ENCODE measurements at places on chromosomes 11 and 22.

GRCh38 chr22:46336119-46337078, 885 bp downstream of the TRMU start:
- H3K27me3 ChIP-seq = no peaks in the 10 kb centered on the region
- no peaks in the 10 kb centered on the region for H3K4me1 ChIP-seq
- DNase-seq = no peak
- peak overlapping the region; percentile 87 for H3K4me3 ChIP-seq
- peak overlapping the region; percentile 90 for H3K27ac ChIP-seq
- H3K36me3 ChIP-seq = no peaks in the 10 kb centered on the region

- DNase-seq = no peak
- H3K4me1 ChIP-seq = no peaks in the 10 kb centered on the region
- no peaks in the 10 kb centered on the region for H3K36me3 ChIP-seq
- no peak overlapping the region for H3K27ac ChIP-seq
Measured at GRCh38 chr11:91904792-91905785, 319.5 kb upstream of the FAT3 start.

- no peak for DNase-seq
- no peaks in the 10 kb centered on the region for H3K36me3 ChIP-seq
- no peak overlapping the region for H3K4me3 ChIP-seq
- H3K4me1 ChIP-seq = no peaks in the 10 kb centered on the region
- H3K27me3 ChIP-seq = no peaks in the 10 kb centered on the region
- H3K27ac ChIP-seq = no peak overlapping the region
Measured at GRCh38 chr22:22712666-22713365, 68.4 kb downstream of the GGTLC2 start.

DNA sequence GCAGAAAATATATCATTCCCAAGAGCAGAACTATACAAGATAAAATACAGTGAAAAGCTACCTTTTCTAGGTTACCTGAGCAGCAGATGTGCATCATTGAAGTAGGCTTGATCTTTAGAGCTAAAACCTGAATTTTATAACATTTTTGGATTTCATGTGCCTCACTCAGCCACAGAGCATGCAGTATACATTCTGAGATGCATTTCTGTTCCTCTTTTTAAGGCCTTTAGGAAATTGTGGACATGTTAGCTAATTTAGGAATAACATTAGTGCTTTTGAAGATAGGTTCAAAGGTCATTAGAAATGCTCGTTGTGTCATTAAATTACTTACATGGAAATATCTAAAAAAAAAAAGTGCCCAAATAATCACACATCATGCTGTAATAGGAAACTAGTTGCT, 230.6 kb upstream of the PDGFD start:
- DNase-seq = no peak
- H3K27me3 ChIP-seq = no peaks in the 10 kb centered on the region
- no peaks in the 10 kb centered on the region for H3K36me3 ChIP-seq
- no peaks in the 10 kb centered on the region for H3K4me1 ChIP-seq

DNA sequence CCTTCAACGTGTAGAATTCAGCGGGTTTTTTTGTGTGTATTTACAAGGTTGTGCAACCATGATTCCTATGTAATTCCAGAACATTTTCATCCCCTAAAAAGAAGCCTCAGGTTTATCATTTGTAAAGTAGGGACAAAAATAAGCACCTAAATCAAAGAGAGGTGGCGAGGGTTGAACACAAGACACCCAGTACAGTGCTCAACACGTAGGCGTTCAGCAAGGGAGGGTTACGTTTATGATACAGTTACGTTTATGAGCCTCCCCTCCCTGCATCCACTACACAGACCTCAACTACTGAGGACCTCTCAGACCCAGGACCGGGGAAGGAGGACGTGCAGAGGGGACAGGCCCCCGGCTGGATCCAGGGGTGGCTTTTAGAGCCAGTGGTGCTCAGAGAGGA, 44.7 kb downstream of the FLRT1 start:
- no peak overlapping the region for H3K4me3 ChIP-seq
- no peak for DNase-seq
- no peaks in the 10 kb centered on the region for H3K36me3 ChIP-seq
- H3K27ac ChIP-seq = no peak overlapping the region

GRCh38 chr11:61675826-61676225, 4.4 kb upstream of the DAGLA start:
- H3K36me3 ChIP-seq = no peaks in the 10 kb centered on the region
- peaks cover 10% of the 10 kb centered on the region for H3K4me1 ChIP-seq

- no peak overlapping the region for H3K27ac ChIP-seq
- H3K4me1 ChIP-seq = no peaks in the 10 kb centered on the region
- no peaks in the 10 kb centered on the region for H3K36me3 ChIP-seq
- H3K27me3 ChIP-seq = no peaks in the 10 kb centered on the region
- no peak for DNase-seq
Measured at GRCh38 chr11:130815097-130815802, 101.0 kb downstream of the SNX19 start.

- H3K4me1 ChIP-seq = no peaks in the 10 kb centered on the region
- no peaks in the 10 kb centered on the region for H3K27me3 ChIP-seq
- H3K36me3 ChIP-seq = no peaks in the 10 kb centered on the region
- peak overlapping the region; percentile 82 for H3K27ac ChIP-seq
- peak overlapping the region; percentile 67 for H3K4me3 ChIP-seq
Measured at GRCh38 chr22:38180841-38181452, 683 bp downstream of the PLA2G6 start.

- H3K4me3 ChIP-seq = no peak overlapping the region
- H3K27me3 ChIP-seq = no peaks in the 10 kb centered on the region
- H3K4me1 ChIP-seq = peaks cover 35% of the 10 kb centered on the region
- DNase-seq = peak; percentile 60
Measured at GRCh38 chr11:114148013-114148382, 88.5 kb downstream of the ZBTB16 start.

GRCh38 chr11:79374727-79375126, 66.1 kb downstream of the TENM4 start:
- H3K4me1 ChIP-seq = no peaks in the 10 kb centered on the region
- H3K27ac ChIP-seq = no peak overlapping the region
- no peaks in the 10 kb centered on the region for H3K27me3 ChIP-seq
- H3K36me3 ChIP-seq = no peaks in the 10 kb centered on the region
- no peak for DNase-seq

- H3K4me3 ChIP-seq = no peak overlapping the region
- no peaks in the 10 kb centered on the region for H3K36me3 ChIP-seq
- no peak for DNase-seq
- no peak overlapping the region for H3K27ac ChIP-seq
- no peaks in the 10 kb centered on the region for H3K4me1 ChIP-seq
- no peaks in the 10 kb centered on the region for H3K27me3 ChIP-seq
Measured at GRCh38 chr11:100908746-100909145, 220.9 kb downstream of the PGR start.

- no peaks in the 10 kb centered on the region for H3K36me3 ChIP-seq
- H3K4me3 ChIP-seq = no peak overlapping the region
- H3K27me3 ChIP-seq = no peaks in the 10 kb centered on the region
- DNase-seq = no peak
- no peaks in the 10 kb centered on the region for H3K4me1 ChIP-seq
Measured at GRCh38 chr11:45248501-45249011, 37.6 kb downstream of the SYT13 start.

DNA sequence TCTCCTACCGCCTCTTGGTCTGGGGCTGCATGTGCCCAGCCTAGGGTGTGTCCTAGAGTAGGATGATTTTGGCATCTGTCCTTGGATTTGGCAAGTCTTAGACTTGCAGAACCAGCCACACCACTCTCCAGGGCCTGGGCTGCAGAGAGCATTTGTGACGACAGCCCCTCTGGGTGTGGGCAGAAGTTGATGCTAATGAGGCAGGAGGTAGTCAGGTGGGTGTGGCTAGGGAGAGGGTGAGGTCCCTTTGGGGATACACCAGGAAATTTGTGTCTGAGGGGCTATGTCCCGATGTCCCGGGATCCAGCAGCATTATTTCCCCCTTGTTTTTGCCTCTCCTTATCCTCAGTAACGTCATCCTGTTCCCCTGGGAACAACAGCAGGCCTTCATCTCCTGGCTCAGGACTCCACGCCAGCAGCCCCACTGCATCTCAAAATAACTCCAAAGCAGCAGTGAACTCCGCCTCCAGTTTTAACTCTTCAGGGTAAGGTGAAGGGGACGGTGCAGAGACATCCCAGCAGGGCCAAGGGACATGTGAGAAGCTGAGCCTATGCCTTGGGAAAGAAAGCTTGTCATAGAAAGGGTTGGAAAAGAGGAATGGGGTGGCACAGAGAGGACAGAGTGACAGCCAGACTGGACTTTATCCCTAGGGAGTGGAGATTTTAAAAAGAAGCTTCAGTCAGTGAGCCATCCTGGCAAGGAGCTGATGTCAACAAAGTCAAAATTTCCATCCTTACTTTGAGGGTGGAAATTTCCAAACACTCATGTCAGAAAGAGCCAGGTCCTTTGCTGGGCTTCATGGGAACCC, 8.0 kb upstream of the TLCD5 start:
- H3K4me3 ChIP-seq = no peak overlapping the region
- peak overlapping the region; percentile 41 for H3K27ac ChIP-seq
- H3K4me1 ChIP-seq = no peaks in the 10 kb centered on the region
- no peaks in the 10 kb centered on the region for H3K36me3 ChIP-seq

DNA sequence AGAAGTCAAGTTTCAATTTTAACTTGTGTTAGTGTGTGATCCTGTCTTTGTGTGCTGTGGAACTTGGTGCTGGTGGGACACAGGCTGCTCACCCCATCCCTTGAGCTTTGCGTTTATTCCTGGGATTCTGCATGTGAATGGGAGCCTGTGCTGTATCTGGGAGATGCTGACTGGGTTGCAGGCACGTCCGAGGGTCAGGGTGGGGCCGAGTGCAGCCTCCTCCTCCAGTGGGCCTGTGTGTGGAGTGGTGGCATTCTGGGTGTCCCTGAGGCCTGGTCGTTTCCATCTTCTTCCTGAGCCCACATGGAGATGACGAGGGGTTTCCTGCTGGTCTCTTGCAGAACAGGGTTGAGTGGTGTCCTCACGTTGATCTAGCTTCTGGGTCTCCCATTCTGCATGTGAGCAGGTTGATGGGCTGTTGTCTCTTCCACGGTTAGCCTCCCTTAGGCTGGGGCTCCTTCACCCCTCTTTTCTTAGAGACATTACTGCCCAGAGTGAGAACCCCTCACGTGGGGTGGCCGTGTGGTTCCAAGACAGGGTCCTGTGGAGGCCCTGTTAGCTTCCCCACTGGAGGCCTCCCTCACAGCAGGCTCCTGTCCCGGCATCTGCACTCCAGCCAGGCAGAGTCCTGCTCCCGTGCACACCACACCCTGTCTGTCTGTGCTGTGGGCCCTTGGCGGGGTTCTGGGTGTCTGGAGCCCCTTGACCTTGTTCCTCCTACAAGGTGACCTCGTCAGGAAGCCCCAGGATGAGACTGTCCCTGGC, 4.9 kb downstream of the PTDSS2 start:
- H3K27me3 ChIP-seq = no peaks in the 10 kb centered on the region
- H3K36me3 ChIP-seq = no peaks in the 10 kb centered on the region
- H3K4me1 ChIP-seq = peaks cover 6% of the 10 kb centered on the region
- no peak overlapping the region for H3K27ac ChIP-seq

DNA sequence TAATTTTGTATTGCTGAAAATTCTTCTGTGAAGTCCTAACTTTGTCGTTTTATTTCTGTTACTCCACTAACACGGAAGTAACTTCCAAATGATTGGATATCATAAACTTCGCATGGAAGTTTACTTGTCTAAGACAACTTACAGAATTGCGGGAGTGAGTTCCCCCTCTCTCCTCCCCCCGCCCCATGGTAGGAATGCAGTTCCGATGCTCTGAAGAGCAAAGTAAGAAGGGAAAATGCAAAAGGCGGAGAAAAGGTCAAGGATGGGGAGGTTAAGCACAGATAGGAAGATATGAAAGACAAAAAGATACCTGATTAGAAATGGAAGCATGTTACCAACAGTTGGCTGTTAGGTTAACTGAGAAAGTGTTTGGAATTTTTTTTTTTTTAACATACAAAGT, 1.3 kb downstream of the EIF3M start:
- DNase-seq = no peak
- H3K36me3 ChIP-seq = no peaks in the 10 kb centered on the region
- no peaks in the 10 kb centered on the region for H3K27me3 ChIP-seq
- no peaks in the 10 kb centered on the region for H3K4me1 ChIP-seq

DNA sequence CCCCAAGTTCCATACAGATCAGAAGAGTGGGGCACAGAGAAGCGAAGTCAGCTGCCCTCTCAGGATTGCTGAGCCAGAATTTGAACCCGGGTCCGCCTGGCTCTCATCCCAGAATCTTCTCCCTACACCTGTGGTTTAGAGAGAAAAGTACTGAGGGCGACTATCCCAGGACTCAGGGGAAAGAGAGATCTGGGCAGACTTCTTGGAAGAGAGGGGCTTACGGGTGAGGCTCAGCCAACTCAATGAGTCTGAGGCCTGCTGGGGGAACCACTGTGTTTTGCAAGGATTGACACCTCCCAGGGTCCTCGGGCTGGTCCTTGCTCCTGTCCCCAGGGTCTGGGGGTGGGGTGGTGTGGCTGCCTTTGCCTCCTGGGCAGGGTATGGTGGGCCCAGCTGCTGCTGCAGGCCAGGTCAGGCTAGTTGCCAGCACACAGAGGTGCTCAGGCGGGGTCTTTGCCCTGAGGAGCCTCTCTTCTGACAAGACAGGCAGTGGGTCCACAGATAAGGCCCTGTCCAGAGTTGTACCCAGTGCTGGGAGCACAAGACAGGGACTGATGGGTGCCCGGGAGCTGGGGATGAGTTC, 1.2 kb downstream of the CAPN5 start:
- no peaks in the 10 kb centered on the region for H3K36me3 ChIP-seq
- H3K27ac ChIP-seq = no peak overlapping the region

DNA sequence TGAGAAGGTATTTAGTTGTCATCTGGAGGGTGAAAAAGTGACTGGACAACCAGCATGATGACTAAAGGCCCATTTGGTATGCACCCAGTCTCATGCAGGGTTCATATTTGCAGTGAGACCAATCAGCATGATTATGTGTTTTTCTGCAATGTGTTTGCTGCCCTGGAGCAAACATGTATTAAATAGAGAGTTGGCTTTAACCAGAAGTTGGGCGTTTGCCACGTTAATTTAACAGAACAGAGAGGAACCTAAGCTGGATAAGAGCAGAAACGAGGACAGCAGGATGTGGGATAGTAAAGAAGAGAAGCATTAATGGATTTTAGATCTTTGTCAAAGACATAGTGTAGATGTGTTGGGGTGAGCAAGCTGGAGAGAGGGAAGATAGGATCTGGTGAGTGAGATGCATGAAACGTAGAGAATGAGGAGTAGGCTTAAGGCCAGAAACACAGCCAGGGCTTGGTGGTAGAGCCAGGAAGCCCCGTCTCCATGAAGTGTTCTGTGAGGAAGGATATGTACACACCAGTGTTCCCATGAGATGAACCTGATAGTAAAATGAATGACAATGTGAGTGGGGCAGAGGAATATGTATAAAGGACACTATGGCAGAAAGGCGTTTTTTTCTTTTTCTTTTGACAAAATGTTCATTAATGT, 164.0 kb upstream of the PDGFD start:
- DNase-seq = no peak
- H3K36me3 ChIP-seq = no peaks in the 10 kb centered on the region
- H3K4me3 ChIP-seq = no peak overlapping the region
- no peaks in the 10 kb centered on the region for H3K27me3 ChIP-seq
